Stimulated activated CD4-positive, alpha-beta T cell treated with anti-CD3 and anti-CD28 coated beads, TNF-alpha, amount 100 ng/mL, for 4 hours (primary cell): ENCODE measurements at places on chromosomes 2 and 18.

DNA sequence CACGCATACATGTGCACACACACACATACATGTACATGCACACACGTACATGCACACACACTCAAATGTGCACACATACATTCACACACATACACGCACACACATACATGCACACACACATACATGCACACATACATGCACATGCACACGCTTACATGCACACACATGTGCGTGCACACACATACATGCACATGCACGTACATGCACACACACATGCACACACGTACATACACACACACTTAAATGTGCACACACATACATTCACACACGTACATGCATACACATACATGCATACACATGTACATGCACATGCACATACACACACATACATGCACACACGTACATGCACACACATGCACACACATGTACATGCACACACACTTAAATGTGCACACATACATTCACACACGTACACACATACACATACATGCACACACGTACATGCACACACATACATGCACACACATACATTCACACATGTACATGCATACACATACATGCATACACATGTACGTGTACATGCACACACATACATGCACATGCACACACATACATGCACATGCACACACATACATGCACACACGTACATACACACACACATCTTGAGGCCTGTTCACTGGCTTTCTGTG is 283.7 kb upstream of the ID2 start:
- DNase-seq = no peak

DNA sequence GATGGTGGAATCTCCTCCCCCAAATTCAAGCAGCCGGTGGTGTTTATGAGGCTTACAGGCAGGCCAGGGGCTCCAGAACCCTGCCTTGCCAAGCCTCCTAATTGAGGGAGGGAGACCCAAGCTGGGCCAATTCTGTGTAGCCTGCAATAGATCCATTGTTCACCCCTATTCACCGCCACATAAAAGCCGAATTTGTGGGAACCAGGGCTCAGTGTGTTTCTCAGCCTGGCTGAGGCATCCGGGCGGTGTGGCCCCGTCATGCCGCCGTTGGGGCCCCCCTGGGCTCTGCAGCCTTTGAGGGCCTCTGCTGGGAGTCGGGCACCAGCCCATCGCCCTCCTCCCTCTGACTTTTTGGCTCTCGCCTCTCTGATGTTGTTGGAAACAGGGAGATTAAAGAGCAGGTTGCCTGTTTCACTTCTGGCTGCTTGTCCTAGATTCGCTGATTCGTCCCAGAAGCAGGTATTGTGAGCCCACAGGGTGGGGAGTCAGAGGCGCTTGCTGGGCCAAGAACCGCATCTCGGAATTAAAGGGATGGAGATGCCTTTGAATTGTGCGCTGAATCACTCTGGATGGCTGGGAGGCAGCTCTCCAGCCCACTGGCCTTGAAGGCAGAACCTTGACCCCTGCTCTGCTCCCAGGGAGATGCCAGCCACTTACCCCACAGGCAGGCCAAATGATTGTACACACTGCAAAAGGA is 14.7 kb upstream of the OTOS start:
- no peak for DNase-seq

DNA sequence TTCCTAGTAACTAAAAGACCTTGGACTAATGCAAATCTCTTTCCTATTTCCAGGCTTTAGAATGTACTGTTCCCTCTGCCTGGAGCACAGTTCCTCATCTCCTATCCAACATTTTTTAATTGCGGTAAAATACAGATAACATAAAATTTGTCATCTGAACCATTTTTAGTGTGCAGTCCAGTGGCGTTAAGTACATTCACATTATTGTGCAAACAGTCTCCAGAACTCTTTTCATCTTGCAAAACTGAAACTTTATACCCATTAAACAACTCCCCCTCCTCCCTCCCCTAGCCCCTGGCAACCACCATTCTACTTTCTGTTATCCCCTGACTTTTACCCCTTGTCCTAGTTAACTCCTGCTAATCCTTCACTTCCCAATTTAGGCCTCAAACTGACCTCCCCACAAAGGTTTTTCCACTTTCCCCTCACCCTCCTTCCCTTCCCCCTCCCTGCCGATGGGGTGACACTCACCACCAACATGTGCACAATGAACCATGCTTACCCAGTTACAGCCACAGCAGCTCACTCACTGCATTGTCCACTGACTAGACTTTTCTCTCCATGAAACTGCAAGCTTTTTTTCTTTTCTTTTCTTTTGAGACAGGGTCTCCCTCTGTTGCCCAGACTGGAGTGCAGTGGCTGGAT is 54.8 kb downstream of the KIAA2012 start:
- DNase-seq = no peak

- DNase-seq = no peak
Measured at GRCh38 chr2:134845719-134846118, 7.3 kb downstream of the ACMSD start.

DNA sequence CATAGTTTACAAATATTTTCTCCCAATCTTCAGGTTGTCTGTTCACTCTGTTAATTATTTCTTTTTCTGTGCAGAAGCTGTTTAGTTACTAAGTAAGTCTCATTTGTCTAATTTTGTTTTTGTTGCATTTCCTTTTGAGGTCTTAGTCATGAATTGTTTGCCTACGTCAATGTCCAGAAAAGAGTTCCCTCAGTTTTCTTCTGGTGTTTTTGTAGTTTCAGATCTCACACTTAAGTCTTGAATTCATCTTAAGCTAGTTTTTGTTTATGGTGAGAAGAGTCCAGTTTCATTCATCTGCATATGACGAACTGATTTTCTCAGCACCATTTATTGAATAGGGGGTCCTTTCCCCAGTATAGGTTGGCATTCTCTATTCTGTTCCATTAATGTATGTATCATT is 1252.2 kb upstream of the TMEFF2 start:
- DNase-seq = no peak

DNA sequence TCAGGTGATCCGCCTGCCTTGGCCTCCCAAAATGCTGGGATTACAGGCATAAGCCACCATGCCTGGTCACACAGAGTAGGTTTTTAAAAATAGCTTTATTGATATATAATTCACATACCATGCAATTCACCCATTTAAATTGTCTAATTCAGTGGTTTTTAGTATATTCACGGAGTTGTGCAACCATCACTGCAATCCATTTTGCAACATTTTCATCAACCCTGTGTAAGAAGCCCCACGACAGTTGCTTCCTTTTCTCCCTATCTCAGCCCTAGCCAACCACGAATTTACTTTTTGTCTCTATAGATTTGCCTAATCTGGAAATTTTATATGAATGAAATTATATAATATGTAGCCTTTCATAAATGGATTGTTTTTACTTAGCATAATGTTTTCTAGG is 266.4 kb downstream of the NAPG start:
- DNase-seq = no peak

GRCh38 chr18:54330768-54331548 is 26.7 kb downstream of the STARD6 start:
- DNase-seq = no peak

GRCh38 chr2:124514236-124514635 is 489.1 kb downstream of the CNTNAP5 start:
- DNase-seq = no peak

GRCh38 chr2:21916934-21917522 is 793.3 kb downstream of the TDRD15 start:
- no peak for DNase-seq

DNA sequence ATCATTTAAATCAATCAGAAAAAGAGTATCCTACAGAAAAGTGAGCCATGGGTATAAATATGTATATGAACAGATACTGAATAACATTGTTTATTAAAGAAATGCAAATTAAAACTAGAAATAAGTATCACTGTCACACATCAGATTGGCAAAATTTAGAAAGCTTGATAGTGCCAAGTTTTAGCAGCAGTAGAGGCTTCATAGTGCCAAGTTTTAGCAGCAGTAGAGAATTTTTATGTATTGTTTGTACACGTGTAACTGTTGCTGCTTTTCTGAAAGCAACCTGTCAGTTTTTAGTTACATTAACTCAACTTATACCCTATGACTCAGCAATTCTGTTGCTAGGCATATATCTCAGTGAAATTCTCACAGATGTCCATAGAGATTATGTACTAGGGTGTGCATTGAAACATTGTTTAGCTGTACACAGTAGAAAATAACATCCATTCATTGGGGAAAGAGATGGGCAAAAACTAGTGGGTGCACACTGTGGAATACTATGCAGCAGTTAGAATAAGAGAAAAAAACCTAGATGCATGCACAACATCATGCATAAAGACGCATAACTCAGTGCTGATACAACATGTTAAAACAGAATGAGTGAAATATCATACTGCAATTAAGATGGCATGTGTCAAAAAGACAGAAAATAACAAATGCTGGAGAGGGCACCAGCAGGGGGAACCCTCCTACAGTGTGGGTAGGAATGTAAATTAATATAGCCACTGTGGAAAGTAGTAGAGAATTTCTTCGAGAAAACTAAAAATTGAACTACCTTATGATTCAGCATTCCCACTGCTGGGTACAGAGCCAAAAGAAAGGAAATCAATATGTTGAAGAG is 294.5 kb upstream of the NT5C1B start:
- no peak for DNase-seq
